ENCODE measurements at places on chromosomes 3 and 15. TPM values are rescaled to one million over a fixed set of nuclear protein-coding genes. Genes with fewer than 3 reads are reported as not detected.
A peak's percentile ranks its signal among the peaks of the same experiment; 100 is the strongest.

Gene HDC
- 0.48 TPM for polyA plus RNA-seq

DNA sequence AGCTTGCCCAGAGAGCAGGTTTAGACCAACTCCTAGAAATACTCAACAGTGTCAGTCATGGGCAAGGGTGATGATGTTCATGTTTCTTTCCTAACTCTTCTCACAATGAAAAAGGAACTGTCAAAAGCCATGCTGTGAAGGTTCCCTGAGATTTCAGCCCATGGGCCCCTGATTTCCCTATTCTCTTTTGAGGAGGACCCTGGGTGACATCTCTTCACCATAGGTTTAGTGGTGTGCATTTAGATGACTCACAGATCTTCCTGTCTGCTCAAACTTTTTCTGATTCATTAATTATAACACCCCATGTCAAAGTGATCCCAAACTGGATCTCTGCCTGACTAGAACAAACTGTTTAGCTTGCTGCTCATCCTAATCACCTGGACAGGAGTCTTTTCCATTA lies 108.0 kb downstream of the BBX start:
- DNase-seq: no peak

Gene PFKFB4
- 12.8 TPM for polyA plus RNA-seq

GRCh38 chr3:105950881-105951600 lies 82.2 kb upstream of the CBLB start:
- DNase-seq: no peak

Gene CYP1A2
- polyA plus RNA-seq: 0.23 TPM

DNA sequence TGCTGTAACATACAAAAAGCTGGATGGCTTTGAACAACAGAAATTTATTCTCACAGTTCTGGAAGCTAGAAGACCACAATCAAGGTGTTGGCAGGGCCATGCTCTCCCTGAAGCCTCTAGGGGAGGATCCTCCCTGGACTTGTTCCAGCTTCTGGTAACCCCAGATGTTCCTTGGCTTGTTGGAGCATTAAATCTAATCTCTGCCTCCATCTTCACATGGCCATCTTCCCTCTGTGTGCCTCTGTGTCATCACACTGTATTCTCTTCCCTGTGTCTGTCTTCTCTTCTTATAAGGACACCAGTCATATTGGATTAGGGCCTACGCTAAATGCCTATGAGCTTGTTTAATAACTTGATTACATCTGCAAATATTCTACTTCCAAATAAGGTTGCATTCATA lies 109.5 kb downstream of the STAG1 start:
- DNase-seq: no peak

GRCh38 chr15:37586011-37586583 lies 348.3 kb upstream of the TMCO5A start:
- DNase-seq: no peak

Gene TMEM212
- 0.09 TPM for polyA plus RNA-seq

- no peak for DNase-seq
Measured at GRCh38 chr3:112770032-112770626, 76.5 kb downstream of the CD200R1L start.

Gene FGD5
- polyA plus RNA-seq: 21.5 TPM

Gene CIP2A
- 20.3 TPM for polyA plus RNA-seq

Gene PLXNA1
- polyA plus RNA-seq: 28.7 TPM

DNA sequence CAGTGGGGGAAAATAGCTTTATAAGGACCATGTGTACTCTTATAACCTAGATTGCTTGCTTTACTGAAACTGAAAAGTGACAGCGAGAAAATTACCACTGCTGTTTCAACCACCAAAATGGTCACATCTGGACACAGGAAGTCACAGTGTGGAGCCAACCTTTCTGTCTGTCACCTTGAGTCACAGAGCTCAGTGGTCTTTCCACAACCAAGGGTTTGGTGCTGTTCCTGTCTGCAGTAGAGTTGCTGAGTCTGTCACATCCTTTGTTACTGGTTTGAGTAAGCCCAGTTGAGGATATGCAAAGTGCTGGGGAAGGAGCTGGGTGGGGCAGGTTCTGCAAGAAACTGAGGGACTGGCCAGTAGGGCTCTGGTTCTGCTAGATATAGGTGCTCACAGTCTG lies 139.1 kb upstream of the EIF1B start:
- no peak for DNase-seq

DNA sequence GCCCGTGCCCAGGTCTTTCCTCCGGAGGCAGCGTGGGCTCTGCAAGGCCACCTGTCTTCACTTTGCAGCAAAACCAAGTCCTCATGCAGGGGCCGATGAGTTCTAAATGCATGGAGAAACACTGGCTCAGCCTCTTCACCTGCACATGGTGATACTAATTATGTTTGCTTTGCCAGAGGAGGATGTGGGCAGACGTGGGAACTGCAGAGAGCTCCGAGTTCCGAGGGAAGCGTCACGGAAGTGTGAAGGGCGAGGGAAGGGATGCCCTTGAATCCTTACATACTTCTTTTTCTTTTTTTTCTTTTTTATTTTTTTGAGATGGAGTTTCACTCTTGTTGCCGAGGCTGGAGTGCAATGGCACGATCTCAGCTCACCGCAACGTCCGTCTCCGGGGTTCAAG lies 74.8 kb downstream of the GABRG3 start:
- DNase-seq: no peak

DNA sequence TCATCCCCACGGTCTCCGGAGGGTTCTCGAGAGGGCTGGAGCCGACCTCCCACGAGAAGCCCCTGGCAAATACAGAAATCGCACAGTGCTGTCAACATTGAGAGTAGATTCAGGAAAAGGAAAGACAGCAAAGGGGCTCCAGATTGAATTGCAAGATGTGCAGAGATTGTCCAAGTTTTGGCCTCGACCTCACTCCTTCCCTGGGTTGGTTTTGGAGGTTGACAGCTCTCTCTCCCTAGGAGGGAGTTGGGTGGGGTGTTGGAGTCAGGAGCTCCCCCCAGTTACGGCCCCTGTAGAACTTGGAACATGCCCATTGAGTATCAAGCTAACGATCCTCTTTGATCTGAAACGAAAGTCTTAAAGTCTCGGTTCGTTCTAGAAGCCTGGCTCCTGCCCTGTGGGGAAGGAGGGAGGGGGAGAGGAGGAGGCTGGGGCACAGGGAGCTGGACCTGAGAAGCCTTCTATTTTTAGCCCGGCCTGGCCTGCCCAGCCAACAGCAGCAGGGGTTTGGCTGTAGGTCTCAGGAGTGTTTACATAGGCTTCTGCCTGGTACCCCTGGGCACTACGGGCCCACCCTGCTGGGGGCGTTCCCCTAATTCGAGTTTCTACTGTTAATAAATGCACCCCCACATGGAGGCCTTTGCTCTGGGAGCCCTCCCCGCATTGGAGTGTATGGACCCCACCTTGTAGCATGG lies 672 bp upstream of the KY start:
- no peak for DNase-seq

GRCh38 chr15:32706704-32707103 lies 11.1 kb upstream of the GREM1 start:
- DNase-seq: no peak

DNA sequence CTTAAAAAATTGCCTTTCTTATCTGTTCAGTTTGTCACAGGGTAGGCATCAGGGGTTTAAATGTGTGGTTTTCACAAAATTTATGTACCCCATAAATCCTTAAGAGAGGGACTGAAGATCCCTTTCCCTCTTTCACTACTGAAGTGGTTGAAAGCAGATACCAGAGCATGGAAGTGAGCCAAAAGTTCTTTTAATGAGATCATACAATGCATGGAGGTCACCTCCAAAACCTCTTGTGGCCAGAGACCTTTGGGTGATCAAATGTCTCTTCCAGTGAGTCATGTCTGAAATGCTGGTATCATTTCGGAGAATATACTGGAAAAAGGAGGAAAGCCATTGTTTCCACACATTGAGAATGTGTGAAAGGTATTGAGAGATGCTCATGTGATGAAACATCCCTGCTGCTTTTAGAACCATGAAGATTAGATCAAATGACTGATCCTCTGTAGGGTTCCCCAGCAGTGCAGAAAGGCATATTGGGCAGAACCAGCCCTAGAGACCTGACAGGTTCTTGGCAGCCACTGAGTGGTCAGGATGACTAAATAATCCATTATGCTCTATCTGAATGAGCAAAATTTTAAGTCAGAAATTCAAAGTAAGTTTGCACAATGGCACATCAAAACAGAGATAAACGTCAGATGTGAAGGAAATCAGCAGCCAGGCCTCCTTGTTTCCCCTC lies 165.8 kb upstream of the SLC2A2 start:
- DNase-seq: no peak

Gene ARHGAP31
- 10.6 TPM for polyA plus RNA-seq

- no peak for DNase-seq
Measured at GRCh38 chr3:66362541-66362941, 138.3 kb downstream of the LRIG1 start.

GRCh38 chr3:54631516-54632325 lies 296.1 kb downstream of the LRTM1 start:
- DNase-seq: no peak

DNA sequence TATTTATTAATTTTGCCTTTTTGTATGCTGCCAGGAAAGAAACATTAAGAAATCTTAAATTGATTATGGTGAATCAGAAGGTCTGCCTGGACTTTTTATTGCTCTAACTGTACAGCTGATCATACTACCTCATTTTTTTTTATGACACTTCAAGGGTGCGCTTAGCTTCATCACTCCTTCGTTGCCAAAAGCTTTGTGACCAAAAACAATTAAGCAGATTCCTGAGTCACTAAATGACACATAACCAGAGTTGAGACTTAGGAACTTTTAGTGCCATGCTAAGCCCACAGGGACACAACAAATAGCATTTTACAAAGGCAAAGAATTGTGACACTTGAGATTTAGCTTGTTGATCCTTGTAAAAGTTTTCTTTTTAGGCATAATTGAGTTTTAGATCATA lies 4.9 kb downstream of the ADIPOQ start:
- DNase-seq: no peak

- DNase-seq: no peak
Measured at GRCh38 chr15:75215107-75216004, 13.7 kb downstream of the C15orf39 start.

GRCh38 chr15:60520825-60521368 lies 42.0 kb upstream of the ICE2 start:
- peak; percentile 49 for DNase-seq

- no peak for DNase-seq
Measured at GRCh38 chr3:9033867-9034266, 70.6 kb upstream of the RAD18 start.

- no peak for DNase-seq
Measured at GRCh38 chr3:121202573-121202972, 294.6 kb downstream of the STXBP5L start.

DNA sequence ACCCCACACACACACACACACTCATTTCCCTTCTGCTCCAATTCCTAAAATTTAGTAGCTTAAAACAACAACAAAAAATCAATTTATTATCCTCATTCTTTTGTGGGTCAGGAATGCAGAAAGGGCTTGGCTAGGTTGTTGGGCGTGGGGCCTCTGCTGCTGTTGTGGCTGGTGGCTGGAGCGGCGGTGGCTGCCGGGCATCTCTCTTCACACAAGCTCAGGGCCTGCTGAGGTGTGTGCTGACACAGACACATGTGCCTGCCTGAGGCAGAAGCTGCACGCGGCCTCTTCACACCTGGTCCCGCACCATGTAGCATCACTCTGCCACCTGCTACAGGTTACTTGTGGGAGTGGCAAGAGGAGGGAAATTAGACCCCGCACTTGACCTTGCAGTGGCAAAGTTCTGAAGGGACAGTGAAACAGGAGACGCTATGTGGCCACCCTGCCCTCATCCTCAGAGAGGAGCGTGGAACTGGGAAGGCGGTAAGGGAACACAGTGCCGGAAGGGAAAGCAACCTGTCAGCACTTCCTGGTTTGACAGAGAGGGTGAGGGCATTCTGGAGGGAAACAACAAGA lies 64.0 kb upstream of the PRR20G start:
- no peak for DNase-seq

- no peak for DNase-seq
Measured at GRCh38 chr3:100231668-100232067, 29.1 kb upstream of the TBC1D23 start.

Gene IL5RA
- polyA plus RNA-seq: 0.79 TPM
